Right ventricle myocardium superior (tissue), 1 donor: ENCODE measurements at places on chromosomes 2 and 18.

DNA sequence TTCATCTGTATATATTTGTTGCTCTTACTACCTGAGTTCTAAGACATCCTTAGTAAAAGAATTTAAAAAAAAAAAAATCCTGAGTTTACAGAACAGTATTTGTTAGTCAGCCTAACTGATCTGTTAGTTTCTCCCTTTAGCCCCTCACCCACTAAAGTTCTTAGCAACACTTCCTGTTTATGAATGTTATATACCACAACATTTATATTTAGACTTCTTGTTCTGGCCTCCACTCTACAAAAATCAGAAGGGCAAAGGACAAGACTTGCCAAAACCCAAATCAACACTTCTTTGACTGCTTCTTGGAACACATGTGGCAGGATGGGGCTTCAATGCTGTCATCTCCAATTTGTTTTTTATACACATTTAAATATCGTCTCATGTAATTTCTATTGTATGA is 71.1 kb downstream of the MGAT5 start:
- no peak for DNase-seq

GRCh38 chr2:217511850-217512249 is 490.9 kb downstream of the TNS1 start:
- no peak for DNase-seq

DNA sequence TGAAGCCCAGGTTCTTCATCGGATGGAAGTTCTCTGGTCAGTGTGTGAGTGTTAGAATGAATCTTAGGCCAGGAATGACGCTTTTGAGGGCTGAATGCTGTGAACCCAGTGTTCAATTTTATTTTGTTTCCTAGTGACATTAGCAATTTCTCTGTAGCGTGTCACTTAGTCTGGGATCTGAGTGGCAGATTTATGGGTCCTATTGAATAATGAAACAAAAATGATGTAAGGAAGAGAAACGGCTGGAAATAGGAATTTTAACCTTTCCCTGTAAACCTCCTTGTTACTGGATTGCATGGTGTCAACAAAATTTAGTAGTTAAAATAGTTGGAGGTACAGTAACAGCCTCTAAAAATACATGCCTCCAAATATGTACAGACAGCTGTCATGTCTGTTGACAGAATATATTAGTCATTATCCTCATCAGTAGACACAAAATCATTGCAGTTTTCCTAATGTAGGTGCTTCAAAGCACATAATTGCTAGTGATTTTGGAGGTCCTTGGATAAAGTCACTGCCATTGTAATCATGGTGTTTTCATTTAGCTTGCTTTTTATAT is 223.8 kb upstream of the SPRED2 start:
- DNase-seq: no peak

DNA sequence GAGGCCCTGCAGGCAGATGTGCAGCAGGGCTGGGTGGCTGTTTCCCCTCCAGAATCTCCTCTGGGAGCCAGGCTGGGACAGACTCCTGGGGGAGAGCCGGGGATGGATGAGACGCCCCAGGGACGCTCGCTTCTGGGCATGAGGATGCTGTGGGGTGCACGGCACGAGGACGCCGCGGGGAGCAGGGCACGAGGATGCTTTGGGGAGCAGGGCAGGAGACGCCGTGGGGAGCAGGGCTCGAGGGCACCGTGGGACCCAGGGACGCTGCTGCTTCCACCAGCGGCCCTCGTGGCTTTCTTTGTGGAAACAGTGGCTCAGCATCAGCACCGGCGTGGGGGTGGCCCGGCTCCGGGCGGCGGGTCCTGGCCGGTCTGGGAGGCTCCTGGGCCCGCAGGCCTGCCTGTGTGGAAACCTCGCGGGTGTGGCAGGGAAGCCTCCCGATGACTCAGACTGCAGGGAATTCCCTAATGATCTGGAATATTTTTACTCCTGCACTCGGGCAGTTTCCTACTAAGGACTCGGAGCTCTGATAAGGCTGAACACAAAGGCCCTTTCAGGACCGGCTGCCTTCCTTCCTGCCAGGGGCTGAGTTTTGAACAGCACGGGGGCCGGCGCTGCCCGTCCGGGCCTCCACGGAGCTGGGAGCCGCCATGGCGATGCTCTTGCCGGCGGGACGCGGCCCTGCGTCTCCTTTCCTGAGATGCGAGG is 62.6 kb downstream of the NFATC1 start:
- peak; percentile 82 for DNase-seq

- no peak for DNase-seq
Observed at GRCh38 chr2:46325182-46325928, 28.1 kb downstream of the EPAS1 start.

- DNase-seq: no peak
Observed at GRCh38 chr2:240884221-240884620, 11.7 kb downstream of the MAB21L4 start.
